ENCODE measurements at places on chromosomes 5 and 9. TPM values are rescaled to one million over a fixed set of nuclear protein-coding genes. Genes with fewer than 3 reads are reported as not detected.
A peak's percentile ranks its signal among the peaks of the same experiment; 100 is the strongest.

OCLN gene
- 0.84 TPM for total RNA-seq

ZNF454 gene
- not detected for total RNA-seq

MZB1 gene
- 24.1 TPM for total RNA-seq

GABRA6 gene
- not detected for total RNA-seq

TMEM252 gene
- not detected for total RNA-seq

SHROOM1 gene
- 1.3 TPM for total RNA-seq

RNF183 gene
- total RNA-seq, result 0.29 TPM

PCDHA4 gene
- total RNA-seq, result not detected

PROB1 gene
- total RNA-seq, result 4.3 TPM

CDH18 gene
- not detected for total RNA-seq

GRCh38 chr5:161676103-161676502 is 9.4 kb upstream of the GABRA6 start:
- DNase-seq, result no peak

GRCh38 chr9:87370049-87370685 is 127.5 kb upstream of the DAPK1 start:
- no peak for DNase-seq

GRCh38 chr9:1051584-1052275 is 1.6 kb downstream of the DMRT2 start:
- peak; percentile 53 for DNase-seq

- no peak for DNase-seq
These were observed 51.5 kb upstream of the ARL15 start for GRCh38 chr5:54361691-54362411.

DNA sequence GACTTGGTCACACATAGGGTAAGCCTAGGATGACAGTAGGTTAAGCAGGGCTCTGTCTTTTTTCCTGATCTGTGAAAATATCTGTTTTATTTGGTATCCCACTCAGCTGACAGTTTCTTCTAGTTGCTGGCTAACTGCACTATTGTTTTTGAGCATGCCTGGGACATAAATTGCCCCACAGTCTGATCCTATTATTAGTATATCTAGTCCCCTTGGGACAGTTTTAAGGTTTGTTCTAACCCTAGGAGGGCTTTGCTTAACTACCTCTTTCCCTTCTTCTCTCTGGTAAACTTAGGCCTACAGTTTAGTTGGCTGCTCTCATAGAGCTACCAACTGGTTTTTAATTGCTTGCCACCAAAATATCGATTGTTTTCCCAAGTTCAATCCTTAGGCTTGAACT is 446.6 kb downstream of the ARHGEF28 start:
- no peak for DNase-seq

GRCh38 chr9:35294066-35294465 is 132.3 kb downstream of the UNC13B start:
- DNase-seq, result no peak

- DNase-seq, result no peak
These were observed 86.2 kb upstream of the CDH9 start for GRCh38 chr5:27124590-27124989.

DNA sequence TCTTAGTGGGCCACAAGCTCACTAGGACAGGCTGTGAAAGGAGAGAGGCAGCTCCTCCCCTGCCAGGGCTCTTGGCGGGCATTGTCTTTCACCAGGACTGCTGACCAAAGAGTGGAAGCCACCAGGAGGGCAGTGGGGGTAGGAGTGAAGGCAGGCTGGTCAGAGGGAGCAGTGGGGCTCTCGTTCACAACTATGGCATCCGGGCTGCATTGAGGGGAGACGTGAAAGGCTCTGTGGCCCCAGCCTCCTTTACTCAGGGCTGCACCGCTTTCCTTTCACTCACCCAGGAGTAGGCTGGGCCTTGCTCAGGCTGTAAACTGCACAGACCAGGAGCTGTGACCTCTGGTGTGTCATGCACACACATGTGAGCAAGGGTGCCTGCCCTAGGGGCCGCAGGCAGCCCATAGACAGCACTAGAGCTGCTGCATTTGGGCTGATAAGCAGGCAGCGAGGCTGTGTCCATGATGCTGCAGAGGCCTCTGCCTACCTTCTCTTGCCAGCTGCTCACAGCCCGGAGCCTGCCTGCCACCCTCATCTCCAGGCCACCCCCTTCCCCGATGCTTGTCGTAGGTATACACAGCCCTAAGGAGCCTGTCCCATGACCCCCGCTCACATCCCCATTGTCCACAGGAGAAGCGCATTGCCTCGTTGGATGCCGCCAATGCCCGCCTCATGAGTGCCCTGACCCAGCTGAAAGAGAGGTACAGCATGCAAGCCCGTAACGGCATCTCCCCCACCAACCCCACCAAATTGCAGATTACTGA is 130.4 kb downstream of the DAB2IP start:
- no peak for DNase-seq

DNA sequence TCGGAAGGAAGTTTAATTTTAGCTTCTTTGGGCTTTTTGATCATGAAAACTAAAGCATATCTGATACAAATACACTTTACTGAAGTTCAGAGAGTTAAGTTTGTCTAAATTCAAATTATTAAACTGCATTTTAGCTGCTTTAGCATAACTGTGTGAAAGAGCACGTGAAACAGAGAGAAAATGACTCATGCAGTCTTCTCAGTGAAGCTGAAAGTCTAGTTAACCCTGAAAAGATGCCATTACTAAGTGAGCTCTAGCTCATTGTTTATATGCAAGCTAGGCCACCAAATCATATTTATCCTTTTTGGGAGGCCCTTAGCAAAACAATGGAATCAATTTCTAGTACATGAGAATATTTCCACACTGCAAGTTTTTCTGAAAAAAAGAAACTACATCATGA is 27.6 kb downstream of the TPD52L3 start:
- no peak for DNase-seq

- no peak for DNase-seq
These were observed 36.4 kb upstream of the TCF7 start for GRCh38 chr5:134077926-134078580.

- no peak for DNase-seq
These were observed 182.2 kb downstream of the SREK1 start for GRCh38 chr5:66326276-66326675.

DNA sequence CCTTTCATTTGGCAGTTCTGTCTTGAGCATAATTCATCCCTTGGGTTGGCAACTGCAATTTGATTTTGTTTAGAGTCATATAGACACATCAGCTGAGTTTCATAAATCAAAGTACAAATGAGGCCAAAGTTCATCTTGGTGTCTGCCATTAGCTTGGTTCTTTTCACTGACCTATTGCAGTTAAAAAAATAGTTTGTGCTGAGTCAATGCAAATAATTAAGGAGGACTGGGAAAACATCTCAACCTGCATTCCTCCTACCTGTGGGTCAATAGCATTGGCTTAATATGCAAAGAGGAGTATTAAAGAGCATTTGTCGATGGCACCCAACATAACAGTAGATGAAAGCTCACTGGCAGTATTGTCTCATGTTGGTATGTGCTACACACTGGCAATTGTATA is 1.6 kb downstream of the PKD2L2 start:
- no peak for DNase-seq

DNA sequence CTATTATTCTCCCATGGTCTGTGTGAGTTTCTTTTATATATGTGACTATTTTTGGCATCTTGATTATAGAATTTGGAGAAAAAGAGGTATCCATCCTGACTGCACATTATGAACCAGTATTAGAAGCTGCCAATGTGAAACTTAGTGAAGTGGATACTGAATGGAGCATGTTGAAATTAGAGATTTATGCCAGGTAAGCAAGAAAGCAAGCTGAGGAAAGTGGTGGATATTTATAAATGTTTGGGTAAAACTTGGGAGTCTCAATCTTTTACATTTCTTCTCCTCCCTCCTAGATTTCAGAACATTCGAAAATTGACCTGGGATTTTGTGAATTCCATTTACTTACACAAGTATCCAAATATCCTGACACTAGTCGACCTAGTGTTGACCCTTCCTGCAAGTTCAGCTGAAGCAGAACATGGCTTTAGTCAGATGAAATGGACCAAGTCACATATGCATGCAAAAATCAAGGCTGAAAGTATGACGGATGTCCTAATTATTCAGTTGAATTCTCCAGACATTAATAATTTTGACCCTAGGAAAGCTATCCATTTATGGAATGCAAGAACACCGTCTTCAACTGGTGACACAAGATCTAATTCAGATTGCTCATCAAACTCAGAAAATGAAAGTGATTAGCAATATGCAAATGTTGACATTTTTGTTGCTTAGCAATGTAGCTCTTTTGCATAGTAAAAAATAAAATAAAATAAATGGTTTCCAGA is 66.8 kb upstream of the IL7R start:
- DNase-seq, result no peak

DNA sequence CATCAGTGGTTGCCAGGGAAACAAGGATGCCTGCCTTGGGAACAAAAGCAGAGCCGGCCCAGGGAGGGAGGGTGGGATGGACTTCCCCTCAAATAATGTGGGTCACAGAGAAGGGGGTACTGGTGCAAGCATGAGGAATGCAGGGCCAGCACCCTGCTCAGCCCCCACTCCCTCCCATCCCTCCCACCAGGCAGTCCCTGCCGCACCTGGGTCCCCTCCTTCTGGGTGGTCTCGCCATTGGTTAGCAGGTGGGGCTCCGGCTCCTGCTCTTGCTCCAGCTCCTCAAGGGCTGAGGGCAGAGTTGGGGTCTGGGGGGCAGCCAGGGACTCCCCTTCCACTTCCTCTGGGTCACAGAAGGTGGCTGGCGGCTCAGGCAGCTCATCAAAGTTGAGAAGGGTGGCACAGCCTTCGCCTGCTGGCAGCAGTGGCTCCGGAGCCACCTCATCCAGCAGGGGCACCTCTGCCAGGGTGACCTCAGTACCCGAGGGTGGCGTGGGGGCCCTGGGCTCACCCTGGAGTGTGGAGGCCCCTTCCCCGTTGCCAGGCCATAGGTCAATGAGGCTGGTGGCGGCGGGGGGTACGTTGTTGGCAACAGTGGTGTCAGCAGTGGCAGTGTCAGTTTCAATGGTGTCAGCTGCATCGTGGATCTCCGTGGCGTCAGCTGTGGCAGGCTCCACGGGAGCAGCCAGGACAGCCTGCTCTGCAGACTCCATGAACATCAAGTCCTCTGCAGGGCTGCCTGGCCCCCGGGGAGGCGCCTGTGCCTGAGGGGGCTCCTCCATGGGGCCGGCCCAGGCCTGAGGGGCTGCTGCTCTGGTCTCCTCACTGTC is 11.5 kb downstream of the PRR7 start:
- no peak for DNase-seq

DNA sequence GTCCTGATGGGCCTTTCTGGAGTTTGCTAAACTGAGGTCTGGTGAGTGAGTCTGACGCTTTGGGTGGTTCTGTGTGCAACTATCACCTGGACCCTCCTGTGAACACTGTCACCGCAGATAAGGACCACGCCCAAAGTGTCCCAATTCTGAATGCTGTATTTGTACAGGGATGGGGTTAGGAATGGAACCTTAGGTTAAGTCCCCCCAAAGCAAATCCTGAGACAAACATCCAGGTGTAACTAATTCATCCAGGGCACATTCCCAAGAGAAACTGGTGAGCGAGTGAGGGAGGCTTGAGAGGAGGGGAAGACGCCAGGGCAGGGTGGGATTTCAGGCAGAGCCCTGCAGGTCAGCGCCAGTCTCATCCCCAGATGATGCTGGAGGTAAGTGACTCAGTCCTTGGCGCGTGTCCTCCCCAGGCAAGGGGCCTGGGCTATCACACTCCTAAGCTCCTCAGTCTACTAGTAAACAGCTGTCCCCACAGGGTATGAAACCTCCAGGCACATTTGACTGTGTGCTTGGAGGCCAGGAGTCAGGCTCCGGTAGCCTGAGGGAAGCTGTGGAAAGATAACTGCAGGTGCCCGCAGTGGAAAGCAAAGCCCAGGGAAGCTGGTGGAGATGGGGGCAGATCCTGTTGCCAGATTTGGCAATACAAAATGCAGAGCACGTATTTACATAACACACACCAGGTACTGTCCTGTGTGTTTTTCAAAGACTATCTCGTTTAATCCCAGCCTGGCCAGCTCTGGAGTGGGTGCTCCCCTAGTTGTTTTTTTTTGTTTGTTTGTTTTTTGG is 66.7 kb downstream of the IL6ST start:
- DNase-seq, result no peak

- no peak for DNase-seq
These were observed 19.0 kb upstream of the SPINK4 start for GRCh38 chr9:33220681-33221567.

DNA sequence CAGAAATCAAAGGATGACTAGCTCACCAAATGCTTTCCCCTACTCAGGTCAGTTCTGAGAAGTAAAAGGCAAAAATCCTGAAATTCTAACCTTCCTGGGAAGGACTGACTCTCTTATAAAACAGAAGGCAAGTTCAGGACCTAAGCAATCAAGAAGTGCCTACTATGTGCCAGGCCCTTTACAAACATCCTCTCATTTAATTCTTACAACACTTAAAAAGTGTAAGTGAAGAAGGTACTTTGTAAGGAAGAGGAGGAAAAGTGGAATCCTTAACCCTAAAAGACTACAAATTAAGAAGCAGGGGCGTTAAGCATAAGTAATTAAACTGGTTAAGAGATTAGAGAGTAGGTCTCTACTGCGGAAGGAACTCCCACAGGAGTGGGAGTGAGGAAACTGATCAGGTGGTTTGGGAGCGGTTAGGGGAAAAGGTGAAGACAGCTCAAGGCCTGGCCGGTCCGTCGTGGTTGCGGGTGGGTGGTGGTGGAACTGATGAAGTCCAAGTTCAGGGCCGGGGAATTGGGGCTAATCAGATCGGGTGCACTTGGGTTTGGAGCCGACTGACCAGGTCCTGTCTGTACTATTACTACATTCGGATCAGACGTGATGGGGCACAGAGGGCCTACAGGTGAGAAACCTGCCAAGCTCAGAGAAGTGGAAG is 839 bp downstream of the MED27 start:
- DNase-seq, result peak; percentile 4

DNA sequence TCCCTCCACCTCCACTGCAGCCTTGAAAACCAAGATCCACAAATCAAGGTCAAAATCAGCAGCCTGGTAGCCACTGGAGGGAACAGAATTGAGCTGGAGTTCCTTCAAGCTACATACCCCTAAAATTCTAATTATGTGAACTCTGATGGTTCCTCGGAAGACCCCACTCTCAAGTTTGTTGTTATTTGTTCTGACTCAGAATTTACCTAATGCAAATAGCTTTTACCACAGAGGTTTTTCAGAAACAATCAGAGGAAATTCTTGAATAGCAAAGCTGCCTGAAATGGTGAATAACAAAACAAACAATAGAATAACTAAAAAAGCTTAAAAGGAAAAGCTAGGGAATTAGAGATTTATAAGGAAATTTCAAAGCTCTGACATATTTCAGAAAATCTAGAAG is 220.0 kb downstream of the CDH18 start:
- DNase-seq, result no peak

GRCh38 chr9:72734631-72735030 is 213.2 kb downstream of the TMC1 start:
- no peak for DNase-seq

GRCh38 chr9:112042244-112042638 is 132.9 kb downstream of the SUSD1 start:
- no peak for DNase-seq

- no peak for DNase-seq
These were observed 315 bp downstream of the PIK3R1 start for GRCh38 chr5:68215898-68216244.

- no peak for DNase-seq
These were observed 148.3 kb upstream of the RUSC2 start for GRCh38 chr9:35341585-35341984.

GRCh38 chr5:68015381-68016302 is 199.9 kb upstream of the PIK3R1 start:
- DNase-seq, result no peak

Data from activated naive CD4-positive, alpha-beta T cell treated with anti-CD3 and anti-CD28 coated beads, Interleukin-2, amount 50 U/mL, for 72 hours (primary cell).